ENCODE measurements at places on chromosomes 1 and 21.

- DNase-seq, result no peak
These were observed 42.9 kb downstream of the STYXL2 start for GRCh38 chr1:167136806-167137205.

DNA sequence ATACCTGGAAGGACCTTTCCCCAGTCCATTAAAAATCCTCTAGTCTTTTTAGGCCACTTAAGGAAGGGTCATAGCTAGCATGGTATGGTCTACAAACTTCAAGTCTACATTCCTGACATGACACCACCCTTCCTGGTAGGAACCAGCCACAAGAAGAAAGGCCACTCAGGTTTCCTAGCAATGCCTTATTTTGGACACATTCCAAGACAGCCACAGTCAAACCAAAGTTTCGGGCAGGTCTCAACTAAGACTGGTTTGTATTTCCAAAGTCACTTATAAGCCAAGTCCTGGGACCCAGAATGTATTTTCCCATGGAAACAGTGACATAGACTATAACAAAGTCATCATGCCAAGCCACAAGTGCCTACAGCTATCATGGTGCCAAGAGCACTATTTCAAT lies 50.6 kb upstream of the SLC44A3 start:
- DNase-seq, result no peak

GRCh38 chr1:225602590-225603206 lies 50.2 kb downstream of the ENAH start:
- DNase-seq, result no peak

DNA sequence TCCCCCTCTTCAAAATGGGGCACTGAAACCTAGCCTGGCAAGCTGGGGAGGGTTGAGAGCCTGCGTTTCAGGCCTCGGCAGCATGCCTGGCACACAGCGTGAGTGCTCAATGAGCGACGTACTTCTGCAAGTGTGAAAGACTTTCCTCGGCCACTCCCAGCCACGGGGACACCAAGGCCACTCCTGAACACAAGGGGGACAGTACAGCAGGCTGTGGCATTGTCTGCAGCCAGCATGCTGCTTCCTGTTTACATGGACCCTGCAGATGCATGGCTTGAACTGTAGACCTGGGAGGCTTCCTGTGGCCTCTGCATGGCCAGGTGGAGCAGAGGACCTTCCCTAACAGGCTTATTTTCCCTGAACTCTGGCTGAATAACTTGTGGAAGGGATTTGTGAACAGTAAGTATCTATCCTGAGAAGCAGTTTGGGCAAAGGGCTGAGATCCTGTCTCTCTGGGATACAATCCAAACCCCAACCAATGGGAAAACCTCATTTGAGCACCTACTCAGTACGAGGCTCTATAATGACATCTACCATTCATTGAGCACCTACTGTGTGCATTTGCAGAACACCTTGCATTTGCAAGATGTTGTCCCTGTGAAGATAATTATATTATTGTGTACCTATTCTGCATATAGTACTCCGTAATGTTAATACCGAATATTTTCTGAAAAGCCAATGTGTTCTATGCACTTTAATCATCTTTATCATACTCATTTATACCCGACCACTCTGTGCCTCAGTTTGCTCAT lies 9.9 kb upstream of the HSPG2 start:
- no peak for DNase-seq

GRCh38 chr1:54499360-54500106 lies 48.5 kb upstream of the ACOT11 start:
- no peak for DNase-seq

DNA sequence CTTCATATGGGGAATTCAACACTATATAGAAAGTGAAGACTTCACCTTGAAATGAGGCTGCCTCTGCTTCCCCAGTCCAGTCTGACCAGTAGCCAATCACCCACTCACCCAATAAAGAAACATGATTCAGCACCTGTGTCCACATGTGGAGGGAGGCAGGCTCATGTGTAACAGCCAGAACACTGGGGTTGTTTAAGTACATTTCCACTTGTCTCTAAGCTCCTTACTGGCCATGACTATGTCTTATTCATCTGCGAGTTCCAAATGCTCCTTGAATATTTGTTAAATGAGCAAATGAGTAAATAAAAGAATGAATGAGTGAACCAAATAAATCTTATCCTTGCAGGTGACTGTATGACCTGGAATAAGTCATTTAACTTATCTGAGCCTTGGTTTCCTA lies 100.1 kb downstream of the BRINP2 start:
- DNase-seq, result no peak

DNA sequence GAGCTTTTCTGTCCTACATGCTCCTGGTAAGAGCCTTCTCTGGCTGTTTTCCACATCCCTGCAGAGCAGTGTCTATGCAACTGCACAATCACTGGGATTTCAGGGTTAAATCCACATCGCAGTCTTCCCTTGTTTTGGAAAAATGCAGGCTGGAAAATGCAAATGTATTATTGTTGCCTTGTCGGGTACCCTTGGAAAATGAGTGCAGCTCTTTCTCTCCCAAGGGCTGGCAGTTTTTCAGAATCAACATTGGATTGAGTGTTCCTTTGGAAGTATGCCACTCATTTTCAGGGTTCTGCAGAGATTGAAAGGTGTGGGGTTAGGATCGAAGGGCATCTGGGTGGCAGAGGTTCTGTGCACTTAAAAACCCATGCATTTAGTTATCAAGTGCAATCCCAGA lies 3.2 kb downstream of the NOS1AP start:
- no peak for DNase-seq

DNA sequence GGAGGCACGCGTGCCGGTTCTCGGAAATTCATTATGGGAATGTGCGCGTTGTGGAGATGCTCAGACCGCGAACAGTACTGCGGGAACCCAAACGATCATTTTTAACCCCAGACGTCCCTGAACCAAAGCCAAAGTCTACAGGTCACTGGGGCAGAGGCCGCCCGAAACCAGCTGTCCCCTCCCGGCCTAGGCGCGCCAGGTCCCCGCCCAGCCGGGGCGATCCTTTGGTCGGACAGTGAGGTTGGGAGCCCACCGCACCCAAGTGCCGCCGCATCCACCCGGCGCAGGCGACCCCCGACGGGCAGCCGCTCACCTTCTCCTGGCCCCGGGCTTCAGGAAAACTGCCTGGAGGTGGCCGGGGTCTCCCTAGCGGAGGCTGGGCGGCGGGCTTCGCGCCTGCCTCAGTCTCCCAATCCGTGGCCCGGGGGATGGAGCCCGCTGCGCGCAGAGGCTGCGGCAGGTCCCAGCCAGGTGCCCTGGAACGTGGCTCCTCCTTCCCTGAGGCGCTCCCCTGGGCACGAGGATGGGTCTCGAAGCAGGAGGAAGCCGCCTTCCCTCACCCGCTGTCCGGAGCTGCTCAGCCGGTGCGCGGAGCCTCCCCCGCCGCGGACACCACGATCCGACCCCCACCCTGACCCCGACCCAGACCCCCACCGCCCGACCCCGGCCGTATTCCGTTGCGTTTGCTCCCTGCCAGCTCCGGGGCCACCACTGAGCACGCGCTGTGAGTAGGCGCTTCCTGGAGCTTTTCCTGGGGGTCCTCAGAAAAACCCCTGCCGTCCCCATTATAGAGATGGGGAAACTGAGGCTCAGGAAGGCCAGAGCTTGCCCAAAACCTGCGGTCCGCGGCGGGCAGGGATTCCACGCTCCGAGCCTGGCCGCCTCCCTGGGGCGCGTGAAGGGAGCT lies 8.1 kb upstream of the SLX9 start:
- DNase-seq, result no peak

GRCh38 chr1:17485281-17485680 lies 45.8 kb upstream of the RCC2 start:
- DNase-seq, result no peak

DNA sequence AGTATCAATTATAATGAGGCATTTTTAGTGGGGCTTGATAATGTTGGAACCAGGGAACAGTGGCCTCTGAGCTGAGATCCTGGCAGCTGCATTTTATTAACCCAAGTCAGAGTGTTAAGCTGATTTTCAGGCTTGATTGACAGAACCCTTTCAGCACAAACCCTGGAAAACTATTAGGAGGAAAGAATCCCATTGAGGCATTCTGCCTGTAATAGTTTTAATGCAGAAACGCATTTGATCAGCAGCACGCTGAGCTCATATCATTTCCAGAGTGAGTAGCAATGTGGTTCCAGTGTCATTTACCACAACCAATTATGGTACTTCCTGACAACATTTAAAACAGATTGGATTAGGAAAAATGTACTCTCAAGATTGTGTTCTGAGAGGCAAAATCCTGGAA lies 78.3 kb upstream of the BARHL2 start:
- no peak for DNase-seq

DNA sequence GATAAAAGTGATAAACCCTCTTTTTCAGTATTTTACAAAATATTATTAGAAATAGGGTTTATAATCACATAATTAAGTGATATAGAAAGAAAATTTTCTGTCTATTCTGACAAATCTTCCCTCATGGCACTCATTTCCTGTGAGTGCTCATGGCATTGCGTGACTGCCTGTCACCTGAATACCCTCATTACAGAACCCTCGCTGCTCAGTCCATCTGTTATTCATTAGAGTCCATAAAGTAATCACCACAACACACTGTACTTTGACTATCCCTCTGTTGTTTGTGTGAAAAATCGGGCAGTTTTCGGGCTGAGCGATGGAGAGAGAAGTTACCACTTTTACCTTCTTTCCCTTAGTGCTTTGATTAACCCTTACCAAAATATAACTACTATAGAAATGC lies 100.4 kb upstream of the BRINP3 start:
- DNase-seq, result no peak

- no peak for DNase-seq
These were observed 13.8 kb downstream of the PAX7 start for GRCh38 chr1:18644446-18644845.

- no peak for DNase-seq
These were observed 4.1 kb upstream of the NBL1 start for GRCh38 chr1:19639999-19640362.

- DNase-seq, result no peak
These were observed 384.3 kb downstream of the PTPRU start for GRCh38 chr1:29620631-29621030.

DNA sequence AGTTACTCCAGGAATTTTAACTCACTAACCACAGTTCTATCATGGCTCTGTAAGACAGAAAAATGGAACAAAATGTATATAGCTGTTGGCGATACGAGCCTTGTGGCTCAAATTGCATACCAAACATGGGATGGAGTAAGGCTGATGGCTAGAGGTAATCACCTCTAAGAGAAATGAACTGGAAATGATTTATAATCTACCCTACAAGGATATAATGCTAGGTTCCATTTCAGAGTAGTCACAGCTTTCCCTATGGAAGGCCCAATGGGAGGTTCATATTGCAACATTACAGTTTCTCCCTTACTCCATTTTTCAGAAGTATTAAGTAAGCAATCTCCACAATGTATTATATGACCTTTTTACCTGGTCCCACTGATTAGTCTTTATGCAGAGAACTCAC lies 61.6 kb downstream of the EDEM3 start:
- DNase-seq, result no peak

GRCh38 chr1:93595266-93595665 lies 86.4 kb downstream of the BCAR3 start:
- DNase-seq, result no peak

- no peak for DNase-seq
These were observed 58.0 kb upstream of the DMRTA2 start for GRCh38 chr1:50481142-50481736.

- DNase-seq, result no peak
These were observed 28.4 kb downstream of the POFUT2 start for GRCh38 chr21:45259206-45259840.

DNA sequence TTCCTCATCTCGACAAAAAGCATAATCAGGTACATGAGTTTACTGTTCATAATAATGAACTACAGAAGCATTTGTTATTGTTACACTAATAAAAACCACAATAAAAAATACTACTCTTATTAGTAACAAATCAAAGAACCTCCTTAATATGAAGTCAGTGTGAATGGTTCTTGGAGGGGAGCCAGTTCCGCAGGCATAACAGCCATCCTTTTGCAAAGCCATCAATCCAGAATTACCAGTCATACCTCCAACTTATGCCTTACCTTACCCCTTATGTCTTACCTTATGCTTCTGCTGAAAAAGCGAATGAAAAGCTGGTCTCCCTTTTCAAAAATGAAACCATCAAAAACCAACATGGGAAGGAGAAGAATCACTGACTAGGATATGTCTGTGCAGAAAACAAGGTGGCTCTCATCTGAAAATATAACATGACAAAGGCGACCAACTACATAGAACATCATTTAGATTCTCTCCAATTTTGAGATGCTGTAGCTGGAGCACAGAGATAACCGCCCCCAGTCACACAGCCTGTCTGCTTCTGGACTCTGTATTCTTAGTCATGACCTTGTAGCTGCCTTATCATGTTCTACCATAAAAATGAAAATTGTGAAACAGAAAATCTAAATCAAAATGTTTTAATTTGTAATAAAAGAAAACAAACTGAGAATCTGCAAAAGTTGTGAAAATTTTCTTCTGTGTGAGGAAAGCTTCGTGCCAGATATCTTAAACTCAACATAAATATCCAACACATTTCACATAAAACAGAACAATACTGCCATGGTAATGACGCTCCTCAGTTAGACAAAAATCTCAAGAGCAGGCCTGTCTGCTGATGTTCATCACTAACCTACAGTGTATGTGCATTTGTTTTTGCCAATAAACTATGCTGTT lies 438.2 kb downstream of the SMYD3 start:
- DNase-seq, result no peak

DNA sequence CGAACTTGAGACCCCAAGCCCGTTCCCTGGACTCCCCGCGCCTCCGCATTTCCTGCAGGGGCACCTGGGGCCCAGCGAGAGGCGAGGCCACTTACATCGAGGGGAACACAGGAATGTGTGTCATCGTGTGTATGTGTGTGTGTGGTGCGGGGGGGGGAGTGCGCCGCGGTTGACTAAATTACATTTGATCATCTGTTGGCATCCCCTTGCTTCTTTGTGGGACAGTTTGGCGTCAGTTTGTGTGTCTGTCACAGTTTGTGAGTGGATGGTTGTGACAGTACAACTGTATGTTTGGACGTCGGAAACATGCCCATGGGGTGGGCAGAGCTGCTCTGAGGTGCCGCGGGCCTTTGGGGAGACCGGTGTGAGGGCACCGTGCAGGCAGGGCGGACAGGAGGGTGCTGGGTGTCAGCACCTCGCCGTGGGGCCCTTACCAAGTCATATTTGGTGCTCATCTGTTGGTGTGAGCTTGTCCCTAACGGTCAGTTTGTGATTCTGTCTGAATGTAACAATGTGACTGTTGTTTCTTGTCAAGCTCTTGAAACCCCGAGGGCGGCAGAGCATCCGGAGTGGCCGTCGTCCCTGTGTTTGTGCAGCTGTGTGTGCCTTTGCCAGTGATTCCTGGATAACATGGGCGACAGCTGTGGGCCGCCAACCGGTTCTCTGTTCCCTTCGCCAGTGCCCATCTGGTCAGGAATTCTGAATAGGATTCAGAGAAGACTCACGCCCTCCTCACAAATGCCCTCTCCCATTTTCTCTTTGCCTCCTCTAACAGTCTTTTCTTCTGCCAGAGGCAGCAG lies 899 bp downstream of the OPRD1 start:
- no peak for DNase-seq

- no peak for DNase-seq
These were observed 614.5 kb upstream of the ADGRL2 start for GRCh38 chr1:81186261-81186660.

- DNase-seq, result no peak
These were observed 12.4 kb upstream of the UHMK1 start for GRCh38 chr1:162485236-162485635.

- DNase-seq, result no peak
These were observed 4.0 kb downstream of the FTCD start for GRCh38 chr21:46151261-46151988.

GRCh38 chr1:241990040-241990439 lies 8.9 kb downstream of the MAP1LC3C start:
- no peak for DNase-seq

All from NCI-H187 treated with DMSO at 0.1 percent for 48 hours (cell line).